Stimulated activated CD8-positive, alpha-beta memory T cell treated with anti-CD3 and anti-CD28 coated beads, Interleukin-2, amount 100 ng/mL, for 1 hour (primary cell): ENCODE measurements at places on chromosomes 4 and X.

- no peak for DNase-seq
Observed at GRCh38 chr4:180437601-180438000, 1805.6 kb upstream of the TENM3 start.

DNA sequence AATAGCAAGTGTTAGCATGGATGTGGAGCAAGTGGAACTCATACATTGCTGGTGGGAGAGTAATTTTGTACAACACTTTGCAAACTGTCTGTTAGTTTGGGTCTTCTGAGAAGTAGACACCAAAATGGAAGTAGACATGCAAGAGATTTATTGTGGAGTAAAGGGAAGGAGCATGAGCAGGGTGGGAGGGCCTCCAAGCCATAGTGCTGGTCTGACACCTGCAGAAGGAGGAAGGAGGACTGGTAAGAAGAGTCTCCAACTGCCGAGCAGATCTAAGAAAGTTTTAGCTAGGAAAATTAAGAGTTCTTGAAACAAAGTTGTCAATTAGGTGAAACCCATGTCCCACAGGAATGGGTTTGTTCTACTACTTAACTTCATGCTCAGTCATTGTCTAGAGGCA lies 64.0 kb upstream of the DDIT4L start:
- no peak for DNase-seq

GRCh38 chr4:37721995-37722638 lies 35.9 kb upstream of the RELL1 start:
- no peak for DNase-seq

- no peak for DNase-seq
Observed at GRCh38 chr4:87567191-87567590, 38.0 kb upstream of the SPARCL1 start.

DNA sequence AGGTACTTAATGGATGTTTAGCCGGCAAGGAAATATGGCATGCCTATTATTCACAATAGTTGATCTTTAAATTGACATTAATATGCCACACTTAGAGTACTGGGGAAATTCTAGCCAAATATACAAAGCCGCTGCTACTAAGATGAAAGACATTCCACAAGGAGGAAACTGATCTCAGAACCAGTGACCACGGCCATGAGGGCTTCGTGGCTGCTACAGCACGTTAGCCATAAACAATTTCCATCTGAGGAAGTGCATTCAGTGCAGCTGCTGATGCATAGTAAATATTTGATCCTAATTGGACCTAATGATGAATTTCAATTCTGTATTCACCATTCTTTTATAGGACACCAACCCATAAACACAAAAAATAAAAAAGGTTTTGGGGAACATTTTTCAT lies 59.1 kb downstream of the SORBS2 start:
- DNase-seq: no peak

GRCh38 chr4:146098978-146099377 lies 76.5 kb upstream of the LSM6 start:
- DNase-seq: no peak

DNA sequence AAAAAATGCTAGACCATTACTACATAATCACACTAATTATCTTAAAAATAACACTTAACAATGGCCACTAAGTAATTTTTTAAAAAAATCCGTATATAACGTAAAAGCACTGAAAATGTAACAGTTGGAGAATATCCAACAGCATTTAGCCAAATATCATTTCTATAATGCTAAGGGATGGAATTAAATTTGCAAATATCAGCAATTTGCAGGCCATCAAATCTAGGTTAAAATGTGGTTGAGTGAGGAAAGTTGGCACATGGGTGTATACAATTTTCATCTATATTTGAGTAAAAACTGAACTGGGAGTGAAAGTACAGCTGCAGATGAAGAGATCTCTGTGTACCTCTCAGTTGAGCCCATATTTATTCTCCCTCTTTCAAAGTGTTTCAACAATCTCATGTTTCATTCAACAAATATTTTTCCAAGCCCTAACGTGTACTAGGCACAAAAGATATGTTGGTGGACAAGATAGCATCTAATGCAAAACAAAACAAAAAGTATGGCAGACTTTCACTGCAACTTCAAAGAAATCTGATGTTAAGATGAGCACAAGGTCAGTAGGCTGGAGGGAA lies 63.0 kb downstream of the MBNL3 start:
- no peak for DNase-seq

- DNase-seq: no peak
Observed at GRCh38 chrX:12118134-12118533, 20.1 kb upstream of the FRMPD4 start.

DNA sequence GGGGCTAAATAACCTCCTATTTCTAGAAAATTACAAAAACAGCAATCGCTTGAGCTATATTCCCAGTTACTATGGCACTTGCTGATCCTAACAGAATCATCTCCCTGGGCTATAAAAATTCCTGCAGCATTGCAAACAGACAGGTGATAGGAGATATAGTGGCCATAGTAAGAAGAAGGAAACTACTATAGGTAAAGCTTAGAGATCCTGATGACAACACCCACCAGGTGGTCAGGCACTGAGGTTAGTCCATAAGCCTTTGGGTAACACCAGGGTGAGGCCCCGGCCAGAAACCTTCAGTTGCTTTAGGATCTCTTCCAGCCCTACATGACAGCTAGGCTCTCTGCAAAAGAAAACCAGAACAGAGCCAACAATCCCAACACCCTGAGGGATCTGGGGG lies 197.9 kb upstream of the PPP1R2C start:
- no peak for DNase-seq

- DNase-seq: no peak
Observed at GRCh38 chr4:155107059-155107458, 101.4 kb upstream of the NPY2R start.

DNA sequence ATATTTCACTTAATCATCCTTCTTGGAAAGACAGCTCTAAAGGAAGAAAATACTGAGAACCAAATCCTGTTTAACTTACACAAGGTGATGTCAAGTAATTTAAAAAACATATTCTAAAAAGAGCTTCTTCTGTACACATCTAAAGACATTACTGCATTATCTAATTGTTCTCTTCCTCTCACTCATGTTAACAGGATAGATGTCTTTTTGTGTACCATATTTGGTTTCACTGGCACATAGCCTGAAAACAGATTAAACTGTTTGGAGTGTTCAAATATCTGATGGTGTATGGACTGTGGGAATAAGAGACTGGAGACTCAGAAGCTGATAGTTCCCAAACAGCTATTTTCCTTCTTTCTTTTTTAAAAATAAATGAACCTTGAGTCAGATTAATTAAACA lies 213.3 kb upstream of the MAB21L2 start:
- no peak for DNase-seq

- no peak for DNase-seq
Observed at GRCh38 chr4:121353213-121353612, 27.6 kb downstream of the QRFPR start.

DNA sequence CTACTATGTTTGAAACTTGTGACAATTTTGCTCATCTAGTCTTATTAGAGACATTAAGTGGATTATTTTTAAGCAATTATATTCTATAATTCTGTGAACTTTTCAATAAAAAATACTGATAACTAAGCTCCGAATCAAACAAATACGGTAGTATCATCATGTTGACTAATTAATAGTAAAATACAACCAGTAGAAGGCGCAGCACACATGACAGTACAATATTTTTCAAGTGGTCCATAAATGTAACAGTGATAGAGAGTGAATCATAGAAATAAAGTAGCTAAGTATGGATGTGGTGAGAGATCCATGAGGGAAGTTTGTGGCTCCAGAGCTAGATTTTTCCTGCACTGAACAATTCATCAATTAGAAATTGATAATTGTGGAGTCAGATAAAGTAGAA lies 666.2 kb downstream of the KCTD8 start:
- DNase-seq: no peak

DNA sequence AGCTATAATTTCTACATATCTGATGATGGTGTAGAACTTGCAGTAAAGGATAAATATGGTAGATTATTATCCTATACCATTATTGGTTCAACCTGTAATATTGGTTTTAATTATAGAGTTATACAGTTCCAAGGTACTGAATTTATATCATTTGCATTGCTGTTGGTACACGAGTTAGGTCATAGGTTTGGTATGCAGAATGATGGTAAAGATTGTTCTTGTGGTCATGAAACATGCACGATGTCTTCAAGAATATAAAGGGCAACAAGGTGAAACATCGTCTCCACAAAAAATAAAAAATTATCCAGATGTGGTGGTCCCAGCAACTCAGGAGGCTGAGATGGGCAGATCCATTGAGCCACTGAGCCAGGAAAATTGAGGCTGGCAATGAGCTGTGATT lies 99.6 kb downstream of the ADAM29 start:
- no peak for DNase-seq

DNA sequence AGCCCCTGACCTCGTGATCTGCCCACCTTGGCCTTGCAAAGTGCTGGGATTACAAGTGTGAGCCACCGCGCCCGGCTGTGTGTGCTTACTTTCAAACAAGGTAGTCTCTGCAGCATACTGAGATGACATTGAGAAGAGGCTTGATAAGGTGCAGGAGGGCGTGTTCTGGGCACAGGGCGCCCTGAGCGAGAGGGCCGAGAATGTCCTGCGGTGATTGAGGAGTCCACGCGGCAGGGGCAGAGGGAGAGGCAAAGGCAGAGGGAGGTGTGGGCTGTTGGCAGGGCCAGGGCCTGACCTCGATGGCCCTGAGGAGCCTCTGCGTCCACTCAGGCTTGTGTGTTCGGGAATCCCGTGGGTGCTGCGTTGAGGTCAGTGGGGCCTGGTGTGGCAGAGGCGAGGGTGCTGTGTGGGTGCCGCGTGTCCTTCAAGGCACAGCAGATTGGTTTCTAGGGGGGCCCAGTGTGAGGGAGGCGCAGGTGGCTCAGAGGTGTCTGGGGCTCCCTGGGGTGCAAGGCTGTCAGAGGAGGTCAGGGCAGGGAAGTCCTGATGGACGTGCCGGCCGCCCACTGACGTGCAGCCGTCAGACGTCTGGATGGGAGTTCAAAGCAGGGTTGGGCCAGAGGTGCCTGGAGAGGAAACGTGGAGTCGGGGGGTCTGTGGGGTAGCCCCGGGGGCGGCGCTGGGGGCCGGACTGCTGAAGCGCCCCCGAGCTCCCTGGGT lies 12.1 kb downstream of the PCGF3 start:
- no peak for DNase-seq
